SK-N-SH treated with all-trans-retinoic acid at 6 μM for 48 hours (cell line): ENCODE measurements at places on chromosomes 7 and 10.

- peak; percentile 33; the same call in 1 of the 3 replicates for ATAC-seq
Observed at GRCh38 chr7:117085769-117086463, 132.6 kb downstream of the ST7 start.

GRCh38 chr10:30093303-30093950 lies 34.0 kb upstream of the JCAD start:
- ATAC-seq, result no peak

GRCh38 chr7:36565792-36566356 lies 158.4 kb downstream of the AOAH start:
- no peak for ATAC-seq

DNA sequence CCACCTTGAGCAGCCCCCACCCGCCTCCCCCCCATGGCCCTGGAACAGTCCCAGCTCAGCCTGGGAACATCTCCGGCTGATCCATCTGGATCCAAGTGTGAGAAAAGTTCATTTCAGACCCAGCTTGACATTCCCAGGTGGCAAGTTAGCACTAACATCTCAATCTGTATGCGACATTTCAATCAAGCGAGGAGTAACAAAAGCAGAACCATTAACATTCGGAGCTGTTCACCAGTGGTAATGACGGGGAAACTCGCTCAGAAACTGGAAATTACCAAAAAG lies 65.4 kb downstream of the PAX2 start:
- ATAC-seq, result no peak

- ATAC-seq, result no peak
Observed at GRCh38 chr7:30256349-30256858, 28.0 kb upstream of the ZNRF2 start.

- no peak for ATAC-seq
Observed at GRCh38 chr10:22723343-22723779, 9.0 kb upstream of the PIP4K2A start.

DNA sequence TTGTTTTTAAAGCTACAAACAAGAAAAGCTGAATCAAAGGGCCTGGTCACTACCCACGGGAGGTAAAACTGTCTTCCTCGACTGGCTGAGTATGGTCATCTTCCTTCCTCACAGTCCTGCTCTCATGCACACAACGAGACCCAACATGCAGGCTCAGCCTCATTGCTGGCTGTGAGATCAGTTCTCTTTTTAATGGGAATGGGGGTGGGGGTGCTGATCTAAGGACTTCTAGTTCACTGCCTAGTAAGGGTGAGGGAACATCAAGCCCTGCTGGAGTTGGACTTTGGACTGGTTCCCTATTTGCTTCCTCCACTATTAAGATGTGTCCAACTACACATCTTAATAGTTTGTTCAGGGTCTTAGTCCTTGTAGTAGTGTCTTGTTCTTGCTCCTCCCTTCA lies 48.2 kb downstream of the ABCB4 start:
- ATAC-seq, result no peak

GRCh38 chr7:135666846-135667245 lies 4.5 kb downstream of the STMP1 start:
- ATAC-seq, result no peak

DNA sequence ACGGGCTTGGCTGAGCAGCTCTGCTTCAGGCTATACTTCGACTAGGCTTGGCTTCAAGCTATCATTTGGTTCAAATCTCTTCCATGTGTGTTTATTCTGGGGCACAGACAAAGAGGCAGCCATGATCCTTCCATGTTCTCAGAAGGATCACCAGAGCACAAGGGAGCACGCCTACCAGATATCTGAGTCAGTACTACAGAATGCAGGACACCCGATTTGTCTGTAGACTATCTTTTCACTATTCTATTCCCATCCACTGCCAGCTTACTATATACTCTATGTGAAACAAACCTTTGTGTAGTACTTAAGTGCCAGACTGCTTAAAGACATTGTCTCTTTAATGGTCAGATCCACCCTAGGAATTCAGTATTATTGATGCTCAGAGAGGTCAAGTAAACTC lies 35.1 kb downstream of the CH25H start:
- ATAC-seq, result no peak

- ATAC-seq, result peak; percentile 47
Observed at GRCh38 chr10:21517134-21518031, 8.1 kb downstream of the SKIDA1 start.

- peak; percentile 97 for ATAC-seq
Observed at GRCh38 chr7:81308643-81309322, 389.9 kb upstream of the SEMA3C start.

DNA sequence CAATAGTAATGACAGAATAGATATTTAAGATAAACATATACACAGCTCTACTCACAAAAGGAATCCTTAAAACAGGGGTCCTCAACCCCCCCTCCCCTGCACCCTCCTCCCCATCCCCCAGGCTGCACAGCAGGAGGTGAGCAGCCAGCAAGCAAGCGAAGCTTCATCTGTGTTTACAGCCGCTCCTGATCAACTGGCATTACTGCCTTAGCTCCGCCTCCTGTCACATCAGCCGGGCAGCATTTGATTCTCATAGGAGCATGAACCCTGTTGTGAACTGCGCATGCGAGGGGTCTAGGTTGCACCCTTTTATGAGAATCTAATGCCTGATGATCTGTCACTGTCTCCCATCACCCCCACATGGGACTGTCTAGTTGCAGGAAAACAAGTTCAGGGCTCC lies 65.5 kb downstream of the SMURF1 start:
- no peak for ATAC-seq

DNA sequence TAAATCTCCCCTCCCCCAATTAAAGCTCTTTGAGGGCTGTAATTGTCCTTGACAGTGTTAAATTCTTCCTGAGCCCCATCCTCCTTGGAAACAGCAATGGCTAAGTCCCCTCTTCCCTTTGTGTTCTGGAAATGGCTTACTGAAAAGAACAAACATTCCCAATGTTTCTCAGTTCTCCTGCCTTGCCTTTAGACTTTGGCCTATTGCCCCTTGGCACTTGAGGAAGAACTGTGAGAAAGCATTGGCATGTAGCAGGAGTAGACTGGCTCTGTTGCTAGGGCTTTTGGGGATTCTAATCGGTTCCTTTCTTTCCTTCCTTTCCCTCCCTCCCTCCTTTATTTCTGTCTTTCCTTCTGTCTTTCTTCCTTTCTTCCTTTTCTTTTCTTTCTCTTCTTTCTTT lies 463.3 kb upstream of the PODXL start:
- no peak for ATAC-seq

- ATAC-seq, result no peak
Observed at GRCh38 chr7:16785321-16785720, 19.5 kb downstream of the AGR2 start.

DNA sequence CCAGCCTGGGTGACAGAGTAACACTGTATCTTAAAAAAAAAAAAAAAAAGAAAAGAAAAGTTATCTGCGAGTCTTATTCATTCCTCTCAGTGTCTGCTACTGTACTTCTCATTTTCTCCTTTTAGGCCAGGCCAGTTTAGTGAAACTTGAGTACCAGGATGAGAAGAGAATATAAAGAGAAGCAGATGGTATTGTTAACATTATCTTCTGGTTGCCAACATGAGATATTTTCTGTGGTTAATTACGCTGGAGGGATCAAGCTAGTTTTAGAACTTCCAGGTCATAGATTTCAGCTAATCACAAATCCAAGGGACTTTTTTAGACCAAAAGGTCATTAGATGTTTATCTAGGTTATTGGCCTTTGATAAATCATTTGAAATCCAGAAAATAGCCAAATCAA lies 252.6 kb upstream of the SMIM30 start:
- peak; percentile 90 for ATAC-seq
